ENCODE measurements at places on chromosomes 7 and 10.

DNA sequence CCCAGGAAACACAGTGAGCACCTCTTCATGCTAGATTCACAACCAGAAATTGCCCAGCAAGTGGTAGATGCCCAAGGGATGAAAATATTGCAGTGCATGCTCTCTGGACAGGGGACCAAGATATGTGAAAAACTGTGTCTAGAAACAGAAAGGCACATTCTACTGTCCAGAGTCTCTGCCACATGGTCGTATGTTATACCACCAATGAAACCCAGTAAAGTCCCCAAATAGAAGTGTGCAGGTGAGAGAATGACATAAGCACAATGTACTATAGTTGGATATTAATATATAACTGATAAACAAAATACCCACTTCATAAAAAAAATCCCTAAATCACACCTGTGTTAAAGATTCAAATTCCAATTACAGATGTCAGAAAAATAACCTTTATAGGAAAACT lies 43.8 kb downstream of the RASGEF1A start:
- no peak for DNase-seq

- no peak for DNase-seq
Measured at GRCh38 chr7:109449760-109450159, 880.1 kb downstream of the DNAJB9 start.

DNA sequence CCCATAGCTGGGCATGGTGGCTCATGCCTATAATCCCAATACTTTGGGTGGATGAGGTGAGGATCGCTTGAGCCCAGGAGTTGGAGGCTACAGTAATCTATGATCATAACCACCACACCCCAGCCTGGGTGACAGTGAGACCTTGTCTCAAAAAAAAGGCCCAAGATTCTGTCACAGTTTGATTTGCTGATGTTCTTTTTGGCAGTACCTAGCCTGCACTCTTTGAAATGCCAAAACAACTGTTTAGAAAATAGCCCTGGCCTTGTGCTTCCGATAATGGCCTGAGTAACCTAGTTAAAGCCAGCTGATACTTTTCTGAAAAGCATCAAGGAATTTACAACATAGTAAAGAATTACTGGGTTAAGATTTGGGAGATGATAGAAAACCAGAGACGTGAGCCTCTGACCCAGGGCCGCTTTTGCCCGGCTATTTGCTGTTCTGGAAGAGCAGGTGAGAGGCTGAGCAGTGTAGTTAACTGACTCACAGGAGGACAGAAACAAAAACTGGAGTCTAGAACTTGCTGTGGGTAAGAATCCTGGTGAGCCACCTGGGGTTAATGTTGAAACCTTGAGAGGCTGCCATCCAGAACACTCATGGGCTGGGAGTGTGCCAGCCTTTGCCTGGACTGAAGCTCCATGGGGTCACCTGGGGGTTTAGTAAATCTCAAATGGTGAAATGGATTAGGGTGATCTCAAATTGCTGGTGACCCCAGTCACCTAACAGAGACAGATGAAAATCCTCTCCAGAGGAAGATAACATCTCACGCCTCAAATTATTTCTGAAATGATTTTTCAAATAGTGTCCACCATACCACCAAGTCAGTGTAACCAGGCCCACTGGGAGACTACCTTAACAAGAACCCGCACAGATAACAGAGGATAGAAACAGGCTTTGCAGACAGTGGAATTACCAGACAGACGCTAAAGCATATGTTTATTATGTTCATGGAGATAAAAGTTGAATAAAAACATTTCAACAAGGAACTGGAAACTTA lies 51.8 kb downstream of the GALNT11 start:
- no peak for DNase-seq

DNA sequence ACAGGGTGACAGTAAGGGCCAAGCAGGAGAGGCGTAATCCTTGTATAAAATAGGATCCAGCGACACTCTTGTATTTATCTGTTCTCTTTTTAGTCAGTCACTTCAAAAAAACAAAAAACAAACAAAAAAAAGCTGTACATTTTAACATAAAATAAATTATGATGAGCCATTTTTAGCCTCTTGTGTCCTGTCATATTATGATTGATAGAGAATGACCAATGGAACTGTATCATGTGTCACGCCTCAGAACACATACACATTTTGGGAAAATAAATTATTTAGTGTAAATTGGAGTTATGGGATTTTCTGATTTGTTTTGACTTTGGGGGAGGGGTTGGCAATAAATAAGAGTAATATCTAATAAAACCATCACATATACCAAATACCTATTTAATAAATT lies 79.3 kb upstream of the SAMD8 start:
- no peak for DNase-seq

- no peak for DNase-seq
Measured at GRCh38 chr10:74292871-74293427, 141.9 kb downstream of the ADK start.

- DNase-seq, result no peak
Measured at GRCh38 chr7:26562841-26563240, 271.2 kb downstream of the SNX10 start.

DNA sequence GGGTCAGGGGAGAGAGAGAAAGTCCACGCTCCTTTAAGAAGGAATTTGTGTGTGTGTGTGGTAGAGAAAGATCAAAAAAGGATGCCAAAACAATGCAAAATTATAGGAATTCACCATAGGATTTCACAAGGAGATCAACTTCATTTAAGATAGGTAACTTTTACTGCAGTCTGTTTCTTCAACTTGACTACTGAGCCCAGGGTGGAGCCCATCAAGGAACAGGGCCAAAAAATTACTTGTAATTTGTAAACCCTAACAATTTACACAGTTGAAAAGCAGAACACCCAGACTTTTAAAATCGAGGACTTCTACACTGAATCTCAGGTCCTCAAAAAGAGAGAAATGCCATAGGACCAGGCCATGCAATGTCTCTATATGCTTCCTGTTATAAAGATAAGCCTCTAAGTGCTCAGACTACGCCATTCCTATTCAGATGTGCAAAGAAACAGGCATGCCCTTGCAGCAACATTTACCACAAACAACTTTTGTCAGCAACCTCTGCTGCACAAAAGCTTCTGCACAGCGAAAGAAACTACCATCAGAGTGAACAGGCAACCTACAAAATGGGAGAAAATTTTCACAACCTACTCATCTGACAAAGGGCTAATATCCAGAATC lies 10.6 kb upstream of the GIMAP4 start:
- DNase-seq, result no peak

DNA sequence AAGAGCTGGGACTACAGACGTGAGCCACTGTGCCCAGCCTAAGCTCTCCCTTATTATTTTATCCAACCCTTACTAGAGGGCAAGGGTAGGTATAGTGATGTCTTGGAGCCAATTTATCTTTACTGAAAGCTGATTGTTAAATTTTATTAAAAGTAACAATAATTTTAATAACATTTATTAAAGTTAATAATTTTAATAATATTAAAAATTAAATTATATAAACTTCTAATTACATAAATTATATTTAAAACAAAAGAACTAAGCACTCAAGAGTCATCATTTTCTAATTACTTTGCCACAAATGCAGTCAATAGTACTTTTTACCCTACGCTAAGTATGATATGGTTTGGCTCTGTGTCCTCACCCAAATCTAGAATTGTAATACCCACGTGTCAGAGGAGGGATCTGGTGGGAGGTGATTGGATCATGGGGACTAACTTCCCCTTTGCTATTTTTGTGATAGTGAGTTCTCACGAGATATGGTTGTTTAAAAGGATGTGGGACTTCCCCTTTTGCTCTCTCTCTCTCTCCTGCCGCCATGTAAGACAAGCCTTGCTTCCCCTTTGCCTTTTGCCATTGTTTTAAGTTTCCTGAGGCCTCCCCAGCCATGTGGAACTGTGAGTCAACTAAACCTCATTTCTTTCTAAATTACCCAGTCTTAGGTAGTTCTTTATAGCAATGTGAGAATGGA lies 58.4 kb upstream of the ETV1 start:
- no peak for DNase-seq

GRCh38 chr7:42159130-42159529 lies 77.9 kb downstream of the GLI3 start:
- DNase-seq, result no peak

GRCh38 chr10:46230615-46231014 lies 56.2 kb upstream of the ANTXRL start:
- no peak for DNase-seq

DNA sequence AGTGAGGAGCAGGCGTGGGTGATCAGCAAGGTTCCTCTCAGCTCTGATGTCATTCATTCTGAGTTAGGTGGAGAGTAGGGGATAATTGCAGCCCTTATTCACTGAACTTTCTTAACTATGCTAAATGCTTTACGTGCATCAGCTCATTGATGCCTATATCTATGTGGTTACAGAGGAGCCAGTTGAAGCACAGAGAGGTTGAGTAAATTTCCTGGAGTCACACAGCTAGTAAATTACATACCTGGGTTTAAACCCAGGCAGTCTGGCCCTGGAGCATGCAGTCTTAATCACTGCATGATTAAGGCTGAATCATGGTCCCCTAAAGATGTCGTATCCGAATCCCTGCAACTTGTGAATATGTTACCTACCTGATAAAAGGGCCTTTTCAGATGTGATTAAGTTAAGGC lies 99.6 kb downstream of the GRK5 start:
- no peak for DNase-seq
